Osteocyte (in vitro differentiated cells): ENCODE measurements at places on chromosomes 4 and X. TPM values are rescaled to one million over a fixed set of nuclear protein-coding genes. Genes with fewer than 3 reads are reported as not detected.

DNA sequence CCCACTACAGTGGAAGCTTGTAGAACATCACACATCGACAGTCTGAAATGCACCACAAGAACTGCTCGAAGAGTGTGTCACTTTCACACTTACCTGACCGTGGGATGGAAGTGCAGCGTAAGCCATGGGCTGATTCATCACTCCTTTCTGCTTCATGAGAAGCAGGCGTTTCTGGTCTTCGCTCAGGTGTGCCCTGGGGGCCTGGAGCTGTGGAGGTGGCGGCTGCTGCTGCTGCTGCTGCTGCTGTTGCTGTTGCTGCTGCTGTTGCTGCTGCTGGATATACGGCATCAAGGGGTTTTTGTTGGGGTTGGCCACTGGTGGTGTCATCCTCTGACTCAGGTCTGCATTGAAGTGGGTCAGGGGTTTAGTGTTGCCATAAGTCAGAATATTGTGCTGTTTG is 223.6 kb downstream of the MGST2 start:
- no peak for DNase-seq
- no peak overlapping the region for H3K27ac ChIP-seq
- peaks cover 6% of the 10 kb centered on the region for H3K36me3 ChIP-seq
- no peaks in the 10 kb centered on the region for H3K27me3 ChIP-seq
- H3K4me1 ChIP-seq, result peaks cover 30% of the 10 kb centered on the region
- H3K4me3 ChIP-seq, result no peak overlapping the region

DNA sequence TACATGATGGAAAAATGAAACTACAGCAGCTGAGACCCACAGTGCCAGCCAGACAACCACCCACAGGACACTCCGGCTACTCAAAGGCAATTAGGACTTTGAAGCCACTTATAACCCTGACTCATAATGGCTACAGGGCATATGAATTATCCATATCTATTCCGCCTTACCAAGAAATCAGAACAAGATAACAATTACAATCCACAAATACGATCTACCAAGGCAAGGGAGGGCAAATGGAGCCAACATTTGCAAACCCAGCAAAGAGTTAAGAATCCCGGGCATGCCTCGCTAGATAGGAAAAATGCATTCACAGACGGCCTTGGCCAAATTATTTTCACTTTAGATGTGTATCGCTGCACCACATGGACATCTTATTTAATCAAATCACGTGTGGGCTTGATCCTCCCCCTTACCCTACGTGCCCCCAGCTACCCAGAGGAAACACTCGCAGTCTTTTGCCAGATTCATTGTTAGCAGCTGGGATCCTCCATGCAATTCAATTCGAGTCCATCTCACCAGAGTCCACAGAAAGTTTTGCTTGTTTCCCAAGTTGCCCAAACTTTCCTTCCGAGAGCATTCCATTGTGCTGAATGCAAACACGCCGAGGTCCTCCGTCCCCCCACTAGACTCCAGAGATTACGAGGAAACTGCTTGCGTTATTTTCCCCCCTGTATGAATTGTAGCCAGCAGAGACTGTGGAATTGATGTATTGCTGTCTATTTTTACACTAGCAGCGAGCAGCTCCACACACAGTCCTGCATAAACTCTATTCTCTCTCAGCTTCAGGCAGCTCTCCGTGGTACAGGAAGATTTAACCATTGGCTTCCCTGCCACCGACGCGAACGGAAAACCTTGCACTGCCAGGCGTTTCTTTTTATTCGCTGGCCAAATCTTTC is 1.2 kb downstream of the PPARGC1A start:
- H3K4me1 ChIP-seq, result peaks cover 61% of the 10 kb centered on the region
- peaks cover 10% of the 10 kb centered on the region for H3K27me3 ChIP-seq
- DNase-seq, result no peak
- H3K36me3 ChIP-seq, result no peaks in the 10 kb centered on the region
- H3K4me3 ChIP-seq, result peak overlapping the region; percentile 80

GRCh38 chr4:145563293-145563985 is 55.7 kb upstream of the MMAA start:
- H3K4me1 ChIP-seq, result no peaks in the 10 kb centered on the region
- H3K27me3 ChIP-seq, result no peaks in the 10 kb centered on the region

DNA sequence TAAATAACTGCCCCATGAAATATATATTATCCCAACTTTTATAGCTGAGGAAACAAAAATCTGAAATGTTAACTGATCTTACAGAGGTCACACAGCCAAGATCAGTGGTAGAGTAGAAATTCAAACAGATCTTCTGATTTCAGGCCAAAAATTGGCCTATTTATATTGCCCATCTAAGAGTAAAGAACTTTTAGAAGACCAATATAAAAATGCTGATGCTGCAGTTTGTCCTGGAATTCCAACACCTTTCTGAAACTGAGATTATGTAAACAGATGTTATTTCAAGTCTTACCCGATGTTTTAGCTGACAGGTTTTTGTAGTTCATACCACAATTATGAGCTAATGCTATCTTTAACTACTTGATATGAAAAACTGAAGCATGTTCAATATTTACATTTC is 51.1 kb downstream of the SPANXN3 start:
- no peak overlapping the region for H3K27ac ChIP-seq
- no peaks in the 10 kb centered on the region for H3K27me3 ChIP-seq
- DNase-seq, result no peak
- no peak overlapping the region for H3K4me3 ChIP-seq
- no peaks in the 10 kb centered on the region for H3K4me1 ChIP-seq
- no peaks in the 10 kb centered on the region for H3K36me3 ChIP-seq

GRCh38 chrX:101219864-101220346 is 319 bp downstream of the DRP2 start:
- H3K4me1 ChIP-seq, result no peaks in the 10 kb centered on the region
- H3K27ac ChIP-seq, result no peak overlapping the region

- H3K4me1 ChIP-seq, result peaks cover 10% of the 10 kb centered on the region
- peaks cover 61% of the 10 kb centered on the region for H3K36me3 ChIP-seq
- H3K4me3 ChIP-seq, result no peak overlapping the region
- H3K27me3 ChIP-seq, result no peaks in the 10 kb centered on the region
- no peak for DNase-seq
These were observed 117.6 kb downstream of the CBR4 start for GRCh38 chr4:168892475-168892874.

GRCh38 chr4:152534541-152535359 is 1.1 kb downstream of the FBXW7 start:
- peaks cover 38% of the 10 kb centered on the region for H3K4me1 ChIP-seq
- no peaks in the 10 kb centered on the region for H3K27me3 ChIP-seq
- H3K36me3 ChIP-seq, result peaks cover 2% of the 10 kb centered on the region
- H3K4me3 ChIP-seq, result peak overlapping the region; percentile 84
- peak overlapping the region; percentile 75 for H3K27ac ChIP-seq

DNA sequence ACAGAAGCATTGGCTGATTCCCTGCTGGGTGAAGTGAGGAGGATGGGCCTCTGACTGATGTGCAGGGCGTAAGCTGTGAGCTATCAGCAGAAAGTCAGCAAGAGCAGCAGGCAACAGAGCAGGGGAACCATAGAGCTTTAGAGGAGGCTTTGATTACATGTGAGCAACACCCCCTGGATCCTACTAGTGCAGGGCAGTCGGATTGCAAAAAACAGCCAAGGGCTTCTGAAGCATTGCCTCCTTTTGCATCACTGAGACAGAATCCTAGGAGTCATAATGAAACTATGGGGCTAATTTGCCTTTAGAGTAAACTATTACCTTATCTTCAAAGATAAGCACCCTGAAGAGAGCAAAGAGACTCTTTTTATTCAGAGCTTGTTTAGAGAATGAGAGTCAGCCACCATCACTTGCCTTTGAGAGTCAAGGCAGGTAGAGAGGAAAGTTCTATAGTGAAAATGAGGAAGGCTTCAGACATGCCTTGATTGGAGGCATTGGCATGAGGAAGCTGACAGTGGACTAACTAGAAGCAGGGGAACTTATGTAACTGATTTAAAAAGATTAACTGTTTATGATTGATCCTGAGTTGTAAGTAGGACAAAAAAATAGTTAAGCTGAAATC is 420.3 kb downstream of the PDHA2 start:
- H3K27ac ChIP-seq, result no peak overlapping the region
- H3K36me3 ChIP-seq, result no peaks in the 10 kb centered on the region
- peaks cover 2% of the 10 kb centered on the region for H3K27me3 ChIP-seq
- no peaks in the 10 kb centered on the region for H3K4me1 ChIP-seq

DNA sequence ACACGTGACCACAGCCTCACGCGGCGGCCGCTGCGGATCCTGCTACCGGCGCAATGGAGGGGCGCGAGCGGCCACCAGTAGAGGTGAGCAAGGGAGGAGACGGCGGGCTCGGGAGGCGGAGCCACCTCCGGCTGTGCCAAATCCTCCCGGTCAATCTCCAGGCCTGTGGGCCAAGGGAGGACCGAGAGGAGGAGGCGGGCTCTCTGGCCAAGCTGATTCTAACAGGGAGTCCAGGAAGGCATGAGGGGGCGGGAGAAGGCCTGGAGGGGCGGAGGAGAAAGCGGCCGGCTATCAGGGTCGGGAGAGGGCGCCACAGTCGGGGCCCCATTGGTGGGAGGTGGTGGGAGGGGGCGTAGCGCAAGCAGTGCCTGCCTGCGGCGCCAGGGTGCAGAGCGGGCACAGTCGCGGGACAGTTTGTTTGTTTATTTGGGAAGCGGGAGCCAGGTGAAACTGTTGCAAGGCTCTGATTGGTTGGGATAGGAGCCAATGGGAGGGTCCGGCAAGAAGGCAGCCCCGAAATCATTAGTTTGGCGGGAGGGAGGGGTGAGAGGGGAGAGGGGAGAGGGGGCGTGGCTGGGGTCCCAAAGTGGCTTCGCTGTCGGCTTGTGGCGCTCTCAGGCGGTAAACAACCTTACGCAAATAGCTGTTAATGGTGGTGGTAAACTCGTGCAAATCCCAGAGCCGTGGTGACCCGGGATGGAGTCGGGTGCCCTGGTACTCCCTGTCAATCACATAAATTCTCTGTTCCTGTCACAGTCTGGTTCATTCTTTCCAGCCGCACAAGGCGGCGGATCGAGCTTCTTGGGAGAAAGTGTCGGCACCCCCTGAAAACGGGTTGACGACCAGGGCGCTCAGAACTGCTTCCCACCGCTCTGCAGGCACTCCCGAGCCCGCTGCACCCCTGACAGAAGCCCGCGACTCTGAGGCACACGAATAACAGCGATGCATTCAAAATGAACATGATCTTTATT is at the start of gene IRS4:
Gene IRS4 (minus strand): TSS at position 55 of the 971 bp plus-strand sequence.
- peaks cover 84% of the 10 kb centered on the region for H3K27me3 ChIP-seq
- DNase-seq, result no peak
- H3K4me1 ChIP-seq, result peaks cover 22% of the 10 kb centered on the region
- peak within 1 kb of the TSS; percentile 77 for H3K4me3 ChIP-seq

DNA sequence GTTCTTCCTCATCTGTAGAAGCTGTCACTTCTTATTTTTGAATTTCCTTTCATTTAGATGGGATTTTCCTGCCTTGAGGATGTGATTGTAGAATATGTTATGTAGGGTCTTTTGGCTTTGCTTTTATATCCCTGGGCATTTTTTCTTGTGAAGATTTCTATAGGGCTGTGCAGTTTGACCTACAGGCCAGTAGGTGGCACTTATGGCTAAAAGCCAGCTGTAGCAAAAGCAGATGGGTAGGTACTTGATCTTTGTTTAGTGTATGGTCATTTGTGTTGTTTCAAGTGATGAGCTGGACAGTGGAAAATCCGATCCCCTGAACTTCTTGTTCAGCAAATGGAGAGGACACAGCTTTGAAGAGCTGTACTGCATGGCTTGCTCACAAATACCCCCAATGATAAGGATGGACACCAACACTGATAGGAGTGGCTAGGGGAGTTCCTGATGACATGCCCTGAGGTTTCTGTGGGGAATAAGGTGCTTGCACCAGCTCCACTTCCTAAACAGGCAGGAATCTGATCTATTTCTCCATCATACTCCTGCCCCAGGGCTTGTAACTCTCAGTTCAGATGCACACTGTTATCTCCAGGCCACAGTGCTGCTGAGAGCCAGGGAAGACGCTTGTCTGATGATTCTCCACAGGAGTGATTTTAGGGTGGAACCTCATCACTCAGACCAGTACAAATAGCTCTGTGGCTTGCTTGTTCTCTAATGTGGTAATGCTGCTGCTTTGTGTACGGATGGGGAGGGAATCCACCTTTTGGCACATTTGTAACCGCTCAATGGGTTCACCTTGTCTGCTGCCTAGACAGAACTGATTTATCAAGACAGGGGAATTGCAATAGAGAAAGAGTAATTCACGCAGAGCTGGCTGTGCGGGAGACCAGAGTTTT is 417.1 kb upstream of the MAGEB16 start:
- H3K4me1 ChIP-seq, result no peaks in the 10 kb centered on the region
- H3K36me3 ChIP-seq, result no peaks in the 10 kb centered on the region
- no peak for DNase-seq
- no peak overlapping the region for H3K27ac ChIP-seq
- H3K27me3 ChIP-seq, result peaks cover 4% of the 10 kb centered on the region

GRCh38 chr4:27930976-27931375 is 1070.3 kb downstream of the STIM2 start:
- no peak overlapping the region for H3K4me3 ChIP-seq
- H3K27me3 ChIP-seq, result no peaks in the 10 kb centered on the region
- no peak overlapping the region for H3K27ac ChIP-seq

DNA sequence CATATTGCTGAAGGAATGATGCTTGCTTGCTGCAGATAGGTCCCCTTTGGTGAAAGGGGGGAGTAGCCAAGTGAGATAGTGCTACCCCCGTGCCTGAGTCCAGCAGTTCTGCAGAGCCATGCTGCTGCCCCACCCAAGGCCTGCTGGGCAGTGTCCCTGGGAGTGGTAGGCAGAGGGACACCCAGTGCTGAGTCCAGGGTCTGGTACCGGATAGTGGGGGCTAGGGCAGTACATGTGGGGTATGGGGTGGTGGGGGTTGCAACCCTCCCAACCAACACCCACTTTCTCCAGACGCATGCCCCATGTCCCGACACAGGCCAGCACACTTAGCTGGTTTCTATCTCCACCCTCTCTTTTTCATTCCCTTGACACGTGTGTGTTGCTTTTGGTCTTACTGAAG is 62.0 kb upstream of the TLR2 start:
- peaks cover 13% of the 10 kb centered on the region for H3K36me3 ChIP-seq
- H3K27me3 ChIP-seq, result no peaks in the 10 kb centered on the region
- H3K4me3 ChIP-seq, result no peak overlapping the region
- H3K27ac ChIP-seq, result no peak overlapping the region

DNA sequence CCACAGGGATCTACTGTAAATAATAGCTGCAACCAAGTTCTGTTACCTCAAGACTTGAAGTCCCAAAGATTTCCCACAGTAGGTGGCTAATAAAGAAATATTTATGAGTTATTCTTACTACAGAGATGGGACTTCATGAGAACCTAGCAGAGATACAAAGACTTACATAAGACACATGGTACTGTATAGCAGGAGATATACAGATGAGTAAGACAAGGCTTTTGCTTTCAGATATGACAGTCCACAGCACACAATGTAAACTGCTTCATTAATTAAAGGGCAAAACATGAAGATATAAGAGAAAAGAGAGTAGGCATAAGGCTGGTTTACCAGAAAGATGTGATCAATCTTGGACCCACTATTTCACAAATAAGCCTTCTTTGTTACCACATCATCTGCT is 6.6 kb downstream of the ANKRD17 start:
- no peaks in the 10 kb centered on the region for H3K27me3 ChIP-seq
- peaks cover 56% of the 10 kb centered on the region for H3K4me1 ChIP-seq
- no peak overlapping the region for H3K27ac ChIP-seq
- no peak overlapping the region for H3K4me3 ChIP-seq

Gene SPANXN5
- not detected in 2 replicates for total RNA-seq

Gene TLR1
- total RNA-seq, result 0.42 and 0.48 TPM in 2 replicates

Gene SPP1
- total RNA-seq, result 5.6 and 6.5 TPM in 2 replicates

Gene ASB9
- total RNA-seq, result not detected in 2 replicates

Gene CFAP47
- not detected in 2 replicates for total RNA-seq

Gene PTTG2
- not detected in 2 replicates for total RNA-seq

Gene BBS12
- 3.3 and 3.6 TPM in 2 replicates for total RNA-seq

Gene MTTP
- not detected in 2 replicates for total RNA-seq

Gene P2RY4
- 0.27 TPM in 1 of 2 replicates, not detected in the other for total RNA-seq
